Tongue (tissue), 3 donors: ENCODE measurements at places on chromosomes 6 and 20. TPM values are rescaled to one million over a fixed set of nuclear protein-coding genes. Genes with fewer than 3 reads are reported as not detected.

GRCh38 chr6:136764517-136764993 is 27.7 kb downstream of the MAP3K5 start:
- DNase-seq: no peak

- DNase-seq: no peak
Observed at GRCh38 chr20:49880724-49881445, 34.4 kb downstream of the SPATA2 start.

DNA sequence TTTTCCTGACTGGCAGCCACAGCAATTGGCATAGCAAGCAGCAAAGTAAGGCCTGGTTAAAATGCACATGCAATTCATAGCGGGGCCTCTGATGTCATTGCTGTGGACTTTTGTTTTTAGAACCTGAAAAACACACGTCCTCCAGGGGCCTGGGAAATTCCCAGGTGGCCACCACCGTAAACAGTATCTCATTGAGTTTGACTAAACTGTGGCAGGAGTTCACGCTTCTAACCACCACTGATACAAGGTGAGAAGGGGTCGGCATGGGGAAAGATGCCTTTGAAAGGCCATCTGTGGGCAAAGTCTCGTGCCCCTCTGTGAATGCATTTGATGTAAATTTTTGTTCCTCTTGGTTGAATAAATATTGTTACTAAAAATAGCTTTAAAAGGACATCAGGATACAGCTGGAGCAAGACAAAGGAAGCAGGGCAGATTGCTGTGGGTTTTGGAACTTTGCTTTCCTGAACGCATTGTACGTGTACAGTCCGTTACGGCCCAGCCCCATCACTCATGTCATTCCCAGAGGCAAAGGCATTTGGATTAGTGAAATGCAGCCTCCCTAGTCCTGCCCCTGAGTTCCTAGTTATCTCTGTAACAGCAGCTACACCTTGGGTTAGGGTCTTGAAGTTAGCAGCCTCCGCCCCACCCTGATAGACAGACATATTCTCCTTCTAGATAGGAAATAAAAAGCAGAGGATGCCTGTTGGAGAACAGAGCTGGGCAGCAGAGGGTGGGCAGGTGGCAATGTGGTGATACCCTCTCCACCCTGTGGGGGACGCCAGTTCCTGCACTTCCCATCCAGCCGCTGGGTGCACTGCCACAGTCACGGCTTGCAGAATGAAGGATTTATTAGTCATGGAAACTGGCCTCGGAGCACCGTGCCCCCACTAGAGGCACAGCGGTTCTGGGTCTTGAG is 80.3 kb downstream of the ZDHHC14 start:
- no peak for DNase-seq

DNA sequence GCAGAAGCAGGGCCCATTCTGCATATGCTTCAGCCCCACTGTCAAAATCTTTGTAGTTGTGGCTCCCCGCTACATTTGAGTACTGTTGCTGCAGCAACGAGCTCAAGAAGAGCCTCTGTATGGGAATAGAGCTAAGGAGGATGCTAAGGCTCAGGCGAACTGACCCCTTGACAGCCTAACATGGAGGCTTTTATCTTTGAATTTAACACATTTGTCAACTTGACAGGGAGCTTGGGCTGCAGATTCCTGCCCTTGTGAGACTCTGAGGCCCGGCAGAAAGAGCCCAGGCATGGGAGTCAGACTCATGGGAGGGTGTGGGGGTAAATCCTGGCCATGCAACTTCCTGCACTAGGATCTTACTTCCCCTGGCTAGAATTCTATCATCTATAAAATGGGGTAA is 278.7 kb upstream of the CITED2 start:
- no peak for DNase-seq

GRCh38 chr6:85581572-85581971 is 12.1 kb downstream of the SNX14 start:
- no peak for DNase-seq

GRCh38 chr20:39885975-39886649 is 802.9 kb downstream of the MAFB start:
- DNase-seq: peak; percentile 76

- DNase-seq: no peak
Observed at GRCh38 chr6:49513153-49513989, 13.6 kb downstream of the GLYATL3 start.

GRCh38 chr20:19652591-19653026 is 105.4 kb upstream of the RIN2 start:
- DNase-seq: no peak

DNA sequence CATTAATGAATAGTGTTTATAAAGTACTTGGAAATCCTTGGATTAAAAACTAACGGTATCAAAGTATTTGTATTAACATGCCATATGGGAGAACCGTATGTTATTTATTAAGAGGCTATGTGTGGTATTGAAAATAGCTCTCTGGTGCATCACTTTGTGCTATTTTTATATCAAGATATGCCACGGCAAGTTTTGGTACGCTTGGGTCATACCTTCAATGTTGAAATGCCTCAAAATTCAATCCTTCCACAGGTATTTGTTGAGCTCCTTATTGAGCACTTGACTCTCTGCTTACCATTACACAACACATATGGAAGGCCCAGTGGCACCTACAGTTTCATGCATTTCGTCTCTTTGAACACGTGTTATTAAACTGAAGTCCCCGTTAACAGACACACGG is 647.9 kb downstream of the KIF16B start:
- DNase-seq: no peak

DNA sequence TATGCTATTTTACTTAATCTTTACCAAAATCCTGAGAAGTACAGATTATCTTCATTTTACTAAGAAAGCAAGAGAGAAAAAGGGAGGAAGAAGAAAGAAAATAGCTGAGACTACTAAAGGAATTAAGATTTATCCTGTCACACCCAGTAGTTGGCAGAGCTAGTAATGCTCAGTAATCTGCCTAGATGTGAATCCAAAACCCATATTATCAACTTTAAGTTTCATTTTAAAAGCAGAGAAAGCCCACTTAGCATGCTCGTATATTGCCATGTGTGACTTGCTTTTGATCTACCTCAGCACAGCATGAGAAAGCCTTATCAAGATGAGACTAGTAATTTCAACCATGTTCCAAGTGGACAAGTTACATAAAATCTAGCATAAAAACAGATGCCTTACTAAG is 451.5 kb downstream of the TENT5A start:
- no peak for DNase-seq

GRCh38 chr20:17493173-17493572 is 38.0 kb downstream of the BFSP1 start:
- DNase-seq: no peak

GRCh38 chr20:4154958-4155411 is 139.6 kb upstream of the RNF24 start:
- DNase-seq: peak; percentile 55

GRCh38 chr6:33801611-33802010 is 2.2 kb downstream of the MLN start:
- no peak for DNase-seq

GRCh38 chr20:57749869-57750268 is 40.1 kb upstream of the PMEPA1 start:
- no peak for DNase-seq

DNA sequence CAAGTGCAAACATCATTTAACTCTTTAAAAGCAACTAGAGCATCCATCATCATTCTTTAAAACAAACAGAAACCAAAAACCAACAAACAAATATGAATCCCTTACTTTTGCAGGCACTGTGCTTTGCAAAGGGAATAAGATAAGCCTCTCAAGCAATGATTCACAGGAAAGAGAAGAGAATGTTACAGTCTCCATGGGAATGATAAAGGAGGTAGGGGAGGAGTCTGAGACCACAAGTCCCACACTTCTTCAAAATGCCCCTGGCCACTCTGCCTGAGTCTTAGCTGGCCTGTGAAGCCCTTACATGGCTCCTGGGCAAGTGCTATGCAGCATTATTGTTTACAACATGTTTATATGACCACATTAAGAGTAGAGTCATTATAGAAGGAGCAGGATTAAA is 257.7 kb upstream of the MARCKS start:
- DNase-seq: no peak

GRCh38 chr6:168583821-168584220 is 142.8 kb downstream of the SMOC2 start:
- DNase-seq: no peak

GRCh38 chr6:143811501-143812157 is 31.5 kb upstream of the LTV1 start:
- no peak for DNase-seq

DNA sequence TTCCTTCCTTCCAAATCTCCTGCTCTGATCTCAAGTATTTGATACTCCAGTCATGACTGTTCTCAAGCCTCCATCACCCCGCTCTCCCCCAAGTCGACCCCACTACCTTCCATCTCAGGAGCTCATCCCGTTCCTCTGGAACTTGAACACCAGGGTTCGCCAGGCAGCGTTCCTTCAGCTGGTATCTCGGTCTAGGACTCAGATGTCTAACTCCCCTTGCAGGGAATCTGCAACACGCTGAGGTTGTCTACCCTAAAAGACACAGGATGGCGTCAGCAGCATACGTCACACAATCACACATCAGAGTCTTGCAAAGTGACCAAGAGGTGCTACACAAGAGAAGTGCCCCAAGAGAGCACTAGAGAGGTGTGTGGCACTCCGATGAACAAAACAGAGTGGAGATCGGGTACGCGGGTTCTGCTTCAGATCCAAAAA is 706 bp downstream of the ZNF184 start:
- peak; percentile 84 for DNase-seq

DNA sequence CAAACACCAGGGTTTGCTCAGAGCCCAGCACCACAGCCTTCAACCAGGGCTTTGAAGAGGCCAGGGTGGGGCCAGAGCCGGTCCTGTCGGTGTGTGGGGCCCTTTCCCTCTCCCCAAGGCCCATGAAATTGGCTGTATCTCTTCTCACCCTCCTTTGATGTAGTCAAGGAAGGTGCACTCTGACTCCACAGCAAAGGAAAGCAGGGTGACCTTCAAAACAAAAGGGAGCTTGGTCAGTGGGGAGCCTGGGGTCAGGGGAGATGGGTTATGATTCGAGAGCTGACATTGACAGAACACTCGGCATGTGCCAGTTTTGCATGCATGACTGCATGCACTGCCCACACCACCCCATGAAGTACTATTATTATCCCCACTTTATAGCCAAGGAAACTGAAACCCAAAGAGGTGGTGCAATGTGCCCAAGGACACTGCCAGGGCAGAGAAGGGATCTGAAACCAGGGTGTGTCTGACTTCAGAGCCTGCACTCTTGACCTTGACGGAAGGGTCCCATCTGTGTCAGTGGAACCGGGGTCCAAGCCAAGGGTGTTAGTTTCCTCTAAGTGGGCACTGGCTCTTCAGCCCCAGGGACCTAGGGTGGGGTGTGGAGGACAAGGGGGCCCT is 55.4 kb downstream of the RAB44 start:
- DNase-seq: no peak

DNA sequence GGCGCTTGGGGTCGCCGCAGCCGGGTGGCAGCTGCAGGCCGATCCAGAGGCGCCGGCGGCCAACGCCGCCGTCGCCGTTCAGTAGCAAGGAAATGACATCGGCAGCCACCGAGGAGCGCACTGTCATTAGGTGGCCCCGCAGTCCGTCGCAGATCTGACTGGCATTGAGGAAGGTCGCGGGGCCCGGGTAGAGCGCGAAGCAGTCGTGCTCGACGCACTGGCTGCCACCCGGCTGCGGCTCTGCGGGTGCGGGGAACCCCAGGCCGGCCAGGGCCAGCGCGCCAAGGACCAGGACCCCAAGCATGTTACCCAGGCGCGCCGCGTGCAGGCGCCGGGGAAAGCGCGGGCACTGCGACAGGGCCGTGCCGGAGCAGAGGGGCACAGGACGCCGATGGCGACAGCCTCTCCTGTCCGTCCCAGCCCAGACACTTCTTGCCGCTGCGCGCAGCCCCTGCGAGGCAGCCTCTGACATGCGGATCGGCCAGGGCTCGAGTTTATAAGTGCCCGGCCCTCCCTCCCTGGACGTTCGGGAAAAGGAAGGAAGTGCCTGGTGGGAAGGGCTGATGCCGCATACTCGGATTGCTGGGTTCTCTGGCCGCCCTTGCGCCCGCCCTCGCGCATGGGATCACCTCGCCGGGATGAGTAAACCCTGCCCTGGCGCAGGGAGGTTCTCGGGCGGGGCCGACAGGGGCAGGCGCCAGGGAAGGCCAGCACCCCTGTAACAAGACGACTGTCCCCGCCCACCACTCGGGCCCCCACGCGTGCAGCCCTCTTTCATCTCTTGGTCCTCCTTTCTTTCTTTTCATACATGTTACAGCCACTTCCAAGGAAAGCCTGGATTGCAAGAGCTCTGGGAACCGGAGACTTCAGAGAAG is at the start of gene THBD:
Gene THBD, minus strand, starts transcription at position 472 of the 875 bp plus-strand sequence. Its CDS starts 168 bp downstream, at position 304.
- DNase-seq: peak; percentile 58

DNA sequence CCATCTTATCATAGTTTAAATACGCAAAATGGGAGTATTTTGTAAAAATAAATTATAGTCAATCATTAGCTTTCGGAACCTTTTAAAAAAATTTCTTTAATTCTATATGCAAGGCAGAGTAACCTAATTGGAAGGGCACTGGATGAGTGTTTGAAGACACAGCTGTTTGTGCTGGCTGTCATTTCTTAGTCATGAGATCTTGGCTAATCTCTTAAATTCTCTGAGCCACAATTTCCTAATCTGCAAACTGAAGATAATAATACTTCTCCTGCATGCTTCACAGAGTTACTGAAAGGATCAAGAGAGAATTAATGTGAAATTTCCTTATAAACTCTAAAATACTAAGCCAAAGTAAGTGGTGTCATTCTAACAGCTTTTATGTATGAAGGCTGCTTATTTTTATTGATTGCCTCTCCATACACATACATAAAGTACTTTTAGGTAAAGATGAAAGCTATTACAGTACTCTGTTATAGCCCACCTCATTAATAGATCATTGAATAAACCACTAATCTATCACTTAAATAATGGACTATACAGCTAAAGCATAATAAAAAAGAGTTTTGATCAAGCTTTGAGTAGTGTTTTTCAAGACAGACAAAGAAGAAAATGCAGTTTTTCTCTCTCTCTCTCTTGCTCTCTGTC is 383.7 kb upstream of the IRAK1BP1 start:
- DNase-seq: no peak

GRCh38 chr6:1911474-1911873 is 301.8 kb downstream of the FOXC1 start:
- no peak for DNase-seq

Gene GPR31
- total RNA-seq: not detected

Gene ADIG
- not detected for total RNA-seq

Gene PBOV1
- not detected for total RNA-seq

Gene TRIM31
- not detected for total RNA-seq

Gene NFYA
- 27.8 TPM for total RNA-seq

Gene RNF144B
- 41.2 TPM for total RNA-seq

Gene LRRC73
- 0.51 TPM for total RNA-seq

Gene SLC22A2
- total RNA-seq: 0.62 TPM

Gene SSTR4
- not detected for total RNA-seq

Gene PRRT1
- 1.2 TPM for total RNA-seq

Gene PLCB4
- 16.4 TPM for total RNA-seq

Gene DUSP15
- 0.82 TPM for total RNA-seq

Gene NTSR1
- total RNA-seq: not detected

Gene TAP1
- 15.4 TPM for total RNA-seq

Gene TMC2
- not detected for total RNA-seq

Gene RPS10
- 1,790 TPM for total RNA-seq

Gene DCBLD1
- total RNA-seq: 9.9 TPM

Gene CST7
- not detected for total RNA-seq

Gene SLC35D3
- not detected for total RNA-seq

Gene SAMD3
- 4.8 TPM for total RNA-seq

Gene MCHR2
- total RNA-seq: not detected

Gene BPIFB1
- 158 TPM for total RNA-seq

Gene DLK2
- 5.2 TPM for total RNA-seq

Gene HCRTR2
- total RNA-seq: not detected

Gene SIM1
- 2.4 TPM for total RNA-seq

Gene KCNQ5
- total RNA-seq: 6.5 TPM

Gene HAO1
- total RNA-seq: not detected

Gene NKX2-2
- 0.21 TPM for total RNA-seq
